WERI-Rb-1 (cell line): ENCODE measurements at places on chromosomes 12 and 14.
A peak's percentile ranks its signal among the peaks of the same experiment; 100 is the strongest.

DNA sequence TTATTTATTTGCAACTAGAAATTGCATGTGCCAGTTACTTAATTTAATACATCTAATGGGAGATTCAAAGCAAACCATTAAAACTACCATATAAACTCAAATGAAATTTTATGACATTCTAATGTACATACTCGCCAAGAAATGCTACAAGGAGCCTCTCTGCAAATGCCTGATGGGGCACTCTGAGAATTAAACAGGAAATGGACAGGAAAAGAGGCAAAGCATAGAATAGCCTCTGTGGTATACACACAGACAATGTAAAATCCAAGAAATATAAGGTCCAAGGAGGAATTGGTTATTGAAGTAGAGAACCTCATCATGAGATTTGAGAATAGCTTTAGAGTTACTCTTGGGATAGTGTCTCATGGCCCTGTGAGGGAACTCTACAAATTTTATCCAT, 41.2 kb downstream of the RAB21 start:
- no peak for DNase-seq

GRCh38 chr14:104202259-104203070, 64.1 kb downstream of the KIF26A start:
- DNase-seq, result no peak

DNA sequence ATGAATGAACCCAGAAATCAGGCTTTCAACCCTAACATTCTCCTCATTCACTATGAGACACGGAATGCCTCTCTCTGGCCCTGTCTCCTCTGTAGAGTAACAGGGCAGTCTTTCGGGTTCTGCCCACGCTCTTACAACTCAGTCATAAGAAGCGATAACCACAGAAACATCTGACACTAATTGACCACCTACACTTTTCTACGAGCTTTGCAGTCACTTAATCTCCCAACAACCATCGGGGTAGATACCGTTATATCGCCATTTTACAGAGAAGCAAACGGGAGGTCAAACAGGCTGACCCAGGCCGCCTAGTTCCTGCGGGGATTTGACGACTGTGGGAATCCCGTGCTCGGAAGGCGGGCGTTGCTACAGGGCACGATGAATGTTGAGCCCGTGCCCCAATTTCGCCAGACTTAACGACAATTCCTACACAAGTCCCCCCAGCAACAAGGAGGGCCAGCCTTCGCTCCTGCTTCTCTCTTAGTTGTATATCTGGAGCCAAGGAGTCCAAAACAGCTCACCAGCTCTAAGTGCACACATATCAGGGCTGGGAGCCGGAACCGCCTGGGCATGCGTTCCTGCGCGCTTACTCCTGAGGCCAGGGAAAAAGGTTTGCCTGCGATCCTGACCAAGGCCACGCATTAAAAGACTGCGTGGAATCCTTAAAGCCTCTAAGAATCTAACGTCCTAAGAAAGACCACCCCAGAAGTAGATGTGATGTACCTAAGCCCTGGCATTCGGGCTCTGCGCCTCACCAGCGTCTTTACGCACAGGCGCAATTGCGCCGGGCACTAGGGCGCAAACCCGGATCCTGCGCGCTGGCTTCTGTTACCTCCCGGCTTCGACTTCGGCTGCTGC, 38.7 kb upstream of the TBX5 start:
- DNase-seq, result no peak

GRCh38 chr12:103948746-103949406, 16.8 kb upstream of the TDG start:
- DNase-seq, result no peak

DNA sequence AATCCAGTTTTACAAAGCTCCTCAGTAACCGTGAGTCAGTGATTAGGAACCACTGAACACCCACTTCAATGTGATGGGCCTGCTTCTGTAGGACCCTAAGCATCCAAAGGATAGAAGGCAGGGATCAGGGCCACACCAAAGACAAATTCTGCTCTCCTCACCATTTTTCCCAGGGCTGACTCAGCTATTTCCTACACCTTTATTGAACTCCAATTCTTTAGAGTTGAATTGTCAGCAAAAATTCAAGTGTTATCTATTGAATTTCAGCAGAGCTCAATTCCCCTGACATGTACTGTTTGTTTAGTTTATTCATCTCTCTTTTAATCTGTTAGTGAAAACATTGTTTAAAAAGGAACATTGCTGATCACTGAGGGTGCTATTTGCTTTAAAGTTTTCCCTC, 457.7 kb upstream of the TMPO start:
- no peak for DNase-seq

GRCh38 chr14:105709281-105710118, 183.1 kb downstream of the TMEM121 start:
- no peak for DNase-seq

- DNase-seq, result no peak
These were observed 7.7 kb upstream of the SERPINA6 start for GRCh38 chr14:94330857-94331256.

DNA sequence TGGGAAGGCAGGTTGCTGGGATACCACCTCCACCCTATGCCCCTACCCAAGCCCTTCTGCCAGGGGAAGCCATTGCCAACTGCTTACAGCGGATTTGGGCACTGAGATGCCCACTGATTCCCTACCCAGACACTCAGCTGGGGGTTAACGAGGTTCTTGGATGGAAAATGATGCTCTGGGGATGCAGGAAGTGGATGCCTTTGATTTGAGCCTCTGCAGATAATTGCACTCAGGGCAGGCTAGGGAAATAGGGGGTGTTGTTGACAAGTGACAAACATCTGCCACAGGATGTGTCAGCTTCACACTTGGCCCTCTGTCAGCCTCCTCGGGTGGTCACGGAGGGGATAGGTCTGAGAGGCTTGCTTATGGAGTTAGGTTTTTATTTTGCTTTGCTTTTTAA, 57.4 kb downstream of the RPH3A start:
- no peak for DNase-seq

- DNase-seq, result no peak
These were observed 144.7 kb downstream of the SMOC1 start for GRCh38 chr14:70023871-70024270.

GRCh38 chr12:92297405-92297804, 151.8 kb upstream of the BTG1 start:
- DNase-seq, result peak; percentile 15

- no peak for DNase-seq
These were observed 9.1 kb downstream of the CRACR2A start for GRCh38 chr12:3743803-3744202.

GRCh38 chr12:94987801-94988200, 15.7 kb downstream of the NDUFA12 start:
- no peak for DNase-seq

GRCh38 chr14:77322250-77322902, 1.5 kb downstream of the GSTZ1 start:
- DNase-seq, result no peak

- DNase-seq, result peak; percentile 60
These were observed 26.4 kb downstream of the TESPA1 start for GRCh38 chr12:54958048-54958658.
